Activated T-cell treated with anti-CD3 and anti-CD28 coated beads, Interleukin-2, amount 50 U/mL, for 4 hours (primary cell): ENCODE measurements at places on chromosomes 4 and X.

- DNase-seq = no peak
Measured at GRCh38 chr4:9812501-9813340, 31.3 kb downstream of the DRD5 start.

DNA sequence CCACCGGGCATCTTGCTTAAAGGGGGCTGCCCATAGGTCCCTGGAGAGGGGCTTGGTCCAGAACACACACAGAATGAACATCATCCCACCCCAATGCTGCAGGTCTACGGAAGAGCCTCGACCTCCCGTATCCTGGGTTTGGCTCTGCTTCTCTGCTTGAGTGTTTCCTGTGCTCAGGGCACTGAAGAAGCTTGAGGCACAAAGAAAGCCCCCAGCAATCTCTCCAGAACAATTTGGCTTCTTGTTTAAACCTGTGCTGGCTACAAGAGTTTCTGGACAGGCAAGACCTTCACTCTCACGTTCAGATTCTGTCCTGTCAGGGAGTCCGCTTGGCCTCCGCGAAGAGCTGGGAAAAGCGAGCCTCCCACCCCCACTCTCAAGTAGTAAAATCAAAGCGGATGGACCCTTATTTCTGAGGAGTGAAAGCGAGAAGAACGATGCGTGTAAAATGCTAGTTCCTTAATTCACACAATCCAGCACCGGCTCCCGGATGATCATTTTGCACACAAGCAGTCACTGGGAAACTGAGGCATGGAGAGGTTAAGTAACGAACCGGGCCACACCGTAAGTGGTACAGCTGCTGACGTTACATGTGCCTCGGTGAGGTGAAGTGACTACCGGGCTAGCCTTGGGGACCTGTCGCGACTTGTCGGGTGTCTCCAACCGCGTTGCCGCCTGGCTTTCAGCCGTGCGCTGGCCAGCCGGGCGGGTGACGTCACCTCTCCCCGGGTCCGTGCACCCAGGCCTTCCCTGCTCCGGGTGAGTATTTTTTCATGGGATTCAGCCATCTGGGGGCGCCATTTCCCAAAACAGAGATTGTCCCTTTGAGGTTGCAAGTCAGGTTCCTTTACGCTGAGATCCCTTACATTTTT lies 3.1 kb upstream of the SFRP2 start:
- DNase-seq = no peak

GRCh38 chr4:178462710-178463109 lies 1020.5 kb upstream of the AGA start:
- DNase-seq = no peak

DNA sequence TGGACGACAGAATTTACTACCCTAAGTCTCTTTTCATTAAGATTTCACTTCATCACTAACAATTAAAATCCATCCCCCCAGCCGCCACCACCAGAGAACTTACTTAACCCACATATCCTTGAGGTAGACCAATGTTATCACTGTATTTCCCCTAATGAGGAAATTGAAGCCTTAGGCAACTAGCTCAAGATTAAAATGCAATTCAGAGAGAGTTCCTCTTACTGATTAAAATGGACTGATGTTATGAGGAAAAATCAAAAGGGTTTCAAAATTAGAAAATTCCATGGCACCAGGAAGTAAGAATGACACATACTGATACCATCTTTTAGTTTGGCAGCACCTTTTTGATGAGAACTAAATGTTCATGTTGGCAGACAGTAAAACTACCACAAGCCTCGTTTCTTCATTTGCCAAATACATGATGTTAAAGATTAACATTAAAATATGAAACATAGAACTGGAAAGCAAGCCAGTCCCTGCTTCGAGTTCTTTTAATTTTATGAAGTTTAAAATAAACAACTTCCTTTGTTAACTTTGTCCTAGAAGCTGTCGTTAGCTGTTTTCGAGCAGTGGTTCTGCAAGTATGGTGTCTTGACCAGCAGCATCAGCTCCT lies 69.3 kb upstream of the CCDC160 start:
- DNase-seq = no peak

DNA sequence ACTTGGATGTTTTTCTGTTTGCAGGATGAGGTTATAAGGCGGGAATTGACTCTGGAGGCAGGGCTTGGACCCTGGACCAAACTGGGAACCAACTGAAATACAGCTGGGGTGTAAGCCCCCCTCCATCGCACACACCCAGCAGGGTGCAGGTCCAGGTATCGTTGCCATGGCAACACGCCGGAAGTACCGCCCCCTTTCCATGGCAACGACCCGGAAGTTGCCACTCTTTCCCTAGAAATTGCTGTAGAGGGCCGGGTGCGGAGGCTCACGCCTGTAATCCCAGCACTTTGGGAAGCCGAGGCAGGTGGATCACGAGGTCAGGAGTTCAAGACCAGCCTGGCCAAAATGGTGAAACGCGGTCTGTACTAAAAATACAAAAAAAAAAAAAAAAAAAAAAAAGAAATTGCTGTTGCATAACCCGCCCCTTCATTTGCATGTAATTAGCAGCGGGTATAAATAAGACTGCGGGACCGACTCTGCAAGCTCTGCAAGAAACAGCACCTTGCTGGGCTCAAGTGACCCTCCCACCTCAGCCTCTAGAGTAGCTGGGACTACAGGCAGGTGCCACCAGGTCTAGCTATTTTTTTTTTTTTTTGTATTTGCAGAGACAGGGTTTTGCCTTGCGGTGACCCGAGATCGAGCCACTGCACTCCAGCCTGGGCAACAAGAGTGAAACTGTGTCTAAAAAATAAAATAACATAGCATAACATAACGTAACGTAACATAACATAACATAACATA lies 139.6 kb downstream of the CRLF2 start:
- DNase-seq = no peak

DNA sequence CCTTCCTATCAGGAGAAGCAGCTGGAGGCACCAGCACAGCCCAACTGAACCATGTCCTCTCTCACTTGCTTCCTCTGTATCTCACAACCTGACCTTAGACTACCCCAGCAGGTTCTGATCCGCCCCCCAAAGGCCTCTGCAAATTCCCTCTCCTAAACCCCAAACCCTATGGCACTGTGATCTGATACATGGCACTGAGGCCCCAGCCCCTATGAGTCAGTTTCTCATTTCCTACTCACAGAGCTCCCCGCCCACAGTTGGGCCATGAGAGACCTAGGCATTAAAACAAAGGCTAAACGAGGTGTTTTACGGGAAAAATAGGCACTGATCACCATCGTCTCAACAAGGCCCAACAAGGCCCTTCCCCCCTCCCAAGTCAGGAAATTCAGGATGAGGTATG lies 19.1 kb downstream of the SASH3 start:
- no peak for DNase-seq

GRCh38 chrX:78165425-78165824 lies 26.0 kb upstream of the TAF9B start:
- DNase-seq = no peak
